ENCODE measurements at places on chromosomes 3 and 15.

DNA sequence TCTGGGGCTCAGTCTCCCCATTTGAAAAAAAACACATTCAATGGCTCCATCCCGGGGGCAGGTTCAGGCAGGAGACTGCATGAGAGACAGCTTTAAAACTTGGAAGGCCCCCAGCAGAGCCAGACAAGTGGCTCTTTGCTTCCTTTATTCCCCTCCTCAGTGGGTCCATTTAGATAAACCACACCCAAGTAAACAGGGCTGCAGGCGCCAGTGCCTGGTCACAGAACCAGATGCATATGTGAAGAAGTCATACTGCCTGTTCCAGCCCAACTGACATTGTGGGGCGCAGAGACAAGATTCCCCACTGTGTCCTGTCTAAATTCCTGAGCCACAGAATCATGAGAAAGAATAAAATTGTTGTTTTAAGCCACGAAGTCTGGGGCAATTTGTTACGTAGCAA, 9.0 kb downstream of the FBN1 start:
- DNase-seq, result no peak

DNA sequence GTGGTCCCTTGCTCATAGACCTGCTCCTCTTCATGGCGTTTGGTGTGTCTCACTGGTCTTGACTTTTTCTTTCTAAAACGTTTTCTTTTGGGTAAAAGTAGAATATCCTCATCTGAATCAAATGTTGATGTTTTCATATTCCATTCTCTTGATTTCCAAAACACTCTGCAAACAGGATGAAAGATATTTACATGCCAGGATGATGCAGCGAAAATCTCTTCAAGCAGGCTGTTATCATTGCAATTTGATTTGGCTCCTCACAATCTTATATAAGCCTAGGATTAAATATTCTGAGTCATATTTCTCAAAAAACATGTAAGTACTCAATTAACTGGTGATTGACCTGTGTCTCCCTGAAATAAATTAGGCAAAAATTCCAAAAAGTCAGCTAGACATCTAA, 10.1 kb downstream of the PP2D1 start:
- DNase-seq, result no peak

DNA sequence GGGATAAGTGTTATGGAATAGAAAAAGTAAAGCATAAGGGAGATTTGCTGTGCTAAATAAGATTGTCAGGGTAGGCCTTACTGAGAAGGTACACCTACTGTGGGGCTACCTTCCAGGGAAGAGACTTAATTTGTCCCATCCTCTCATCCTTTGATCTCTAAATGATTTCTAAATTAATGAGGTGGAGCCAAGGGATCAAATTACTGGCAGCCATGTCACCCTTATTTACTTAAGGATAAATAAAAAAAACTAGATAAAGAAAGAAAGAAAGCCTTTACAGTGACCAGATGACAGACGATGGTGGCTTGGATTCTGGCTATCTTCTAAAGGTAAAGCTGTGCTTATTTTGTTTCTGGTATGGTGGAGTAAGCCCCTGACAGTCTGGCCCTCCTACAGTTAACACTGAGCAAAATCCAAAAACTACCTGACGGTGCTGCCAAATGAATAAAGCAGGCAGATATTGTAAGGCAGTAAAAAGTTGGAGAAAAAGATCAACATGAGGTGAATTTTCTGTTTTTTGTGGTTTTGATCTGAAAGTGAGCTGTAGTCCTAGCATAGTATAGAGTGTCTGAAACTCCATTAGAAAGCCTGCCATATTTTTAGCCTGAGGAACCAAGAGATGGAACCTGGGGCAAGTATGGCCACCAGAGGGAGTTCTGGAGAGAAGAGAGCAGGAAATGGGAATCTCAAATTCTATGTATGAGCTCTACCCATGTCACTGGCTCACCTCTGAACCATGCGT, 285.1 kb upstream of the MANF start:
- peak; percentile 67 for DNase-seq

DNA sequence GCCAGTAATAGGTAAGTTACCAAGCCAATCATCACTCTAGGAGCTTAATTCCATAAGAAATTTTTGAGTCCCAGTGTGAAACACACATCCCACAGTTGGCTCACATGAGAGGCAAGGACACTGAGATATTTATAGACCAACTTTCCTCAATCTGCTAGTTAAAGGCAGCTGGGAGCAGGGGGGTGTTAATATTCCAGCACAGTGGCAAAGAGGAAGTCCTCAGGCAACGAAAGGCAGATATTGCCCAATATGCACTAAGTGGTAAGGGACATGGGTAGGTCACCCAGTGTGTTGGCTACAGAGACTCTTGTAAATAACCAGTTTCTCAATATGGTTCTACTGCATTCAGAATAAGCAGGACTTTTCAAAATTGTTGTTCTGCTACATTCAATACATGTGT, 61.0 kb downstream of the TOP2B start:
- DNase-seq, result no peak

DNA sequence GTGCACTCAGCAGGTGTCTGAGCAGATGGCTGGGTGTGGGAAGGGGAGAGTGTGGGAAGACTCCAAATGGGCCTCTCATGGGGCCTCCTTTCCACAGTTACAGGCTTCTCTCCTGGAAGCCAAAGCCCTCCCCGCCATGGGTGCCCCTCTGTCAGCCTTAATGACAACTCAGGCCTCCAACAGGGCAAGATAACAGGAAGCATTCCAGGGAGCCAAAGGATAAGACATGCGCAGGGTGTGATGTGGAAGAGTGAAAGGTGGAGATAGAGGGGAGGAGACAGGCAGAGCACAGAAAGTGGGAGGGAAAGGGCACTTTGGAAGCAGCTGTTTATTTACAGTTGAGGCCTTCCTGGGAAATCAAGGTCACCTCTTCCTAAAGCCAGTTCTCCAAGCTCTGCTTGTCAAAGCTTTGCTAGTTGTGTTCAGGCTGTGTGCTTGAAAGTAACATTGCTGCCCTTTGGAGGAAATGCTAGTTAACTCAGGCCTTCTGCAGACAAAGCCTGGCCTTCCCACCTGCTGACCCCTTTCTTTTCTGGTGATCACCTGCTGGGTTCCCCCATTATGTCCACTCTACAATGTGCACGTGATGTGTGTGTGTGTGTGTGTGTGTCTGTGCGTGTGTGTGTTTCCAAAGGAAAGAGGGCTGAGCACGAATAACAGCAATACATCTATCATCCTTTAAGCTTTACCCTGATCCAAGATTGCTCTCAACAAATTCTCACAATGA, 35.2 kb upstream of the SMAD3 start:
- no peak for DNase-seq

- DNase-seq, result no peak
Measured at GRCh38 chr15:64024172-64025050, 21.9 kb downstream of the DAPK2 start.

GRCh38 chr15:44726136-44726535, 10.2 kb upstream of the TRIM69 start:
- no peak for DNase-seq

DNA sequence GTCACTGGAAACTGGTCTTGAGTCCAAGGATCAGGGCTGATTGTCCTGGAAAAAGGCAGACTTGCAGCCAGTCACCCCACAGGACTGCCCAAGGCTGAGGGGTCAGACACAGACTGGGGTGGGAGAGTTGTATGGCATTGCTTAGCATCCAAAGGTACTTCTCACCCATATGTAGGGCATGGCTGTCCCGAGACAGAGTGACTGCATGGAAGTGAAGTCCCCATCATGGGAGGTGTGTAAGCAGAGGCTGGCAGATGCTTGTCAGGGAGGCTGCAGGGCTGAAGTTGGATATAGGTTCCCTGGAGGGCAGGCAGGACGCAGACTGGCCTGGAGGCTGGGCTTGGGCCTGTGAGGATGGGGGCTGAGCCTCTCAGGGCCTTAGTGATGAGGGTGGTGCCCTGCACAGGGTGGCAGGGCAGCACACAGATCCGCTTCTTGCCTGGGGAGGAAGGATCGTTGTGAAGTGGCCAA, 31.1 kb downstream of the PSTPIP1 start:
- no peak for DNase-seq

DNA sequence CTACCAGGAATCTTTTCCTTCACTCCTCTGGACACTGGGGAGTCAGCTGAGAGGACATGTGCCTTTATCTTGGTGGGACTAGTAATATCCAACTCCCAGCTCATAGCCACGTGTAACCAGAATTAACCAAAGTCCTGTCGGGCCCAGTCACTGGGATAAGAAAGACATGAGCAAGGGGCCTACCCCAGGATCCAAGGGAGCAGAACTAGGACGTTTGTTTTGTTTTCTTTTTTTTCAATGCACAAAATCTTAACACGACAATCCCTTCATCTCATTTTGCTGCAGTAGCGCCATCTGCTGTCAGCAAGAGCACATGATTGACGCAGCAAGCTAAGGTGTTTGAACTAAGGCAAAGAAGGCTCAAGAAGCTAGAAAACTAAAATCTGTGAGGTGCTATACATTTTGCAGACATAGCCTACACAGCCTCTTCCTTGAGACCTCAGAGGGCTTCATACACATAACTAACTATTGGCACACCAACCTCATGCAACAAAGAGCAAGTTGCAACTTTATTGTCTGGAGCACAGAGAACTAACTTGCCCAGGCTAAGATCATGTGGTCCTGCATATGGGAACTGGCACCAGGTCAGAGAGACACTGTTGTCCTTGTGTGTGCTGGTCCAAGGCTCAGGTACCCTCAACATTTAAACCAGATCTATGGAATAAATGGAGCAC, 43.6 kb downstream of the RLBP1 start:
- DNase-seq, result peak; percentile 65

GRCh38 chr3:45075821-45076625, 49.9 kb downstream of the CLEC3B start:
- no peak for DNase-seq

DNA sequence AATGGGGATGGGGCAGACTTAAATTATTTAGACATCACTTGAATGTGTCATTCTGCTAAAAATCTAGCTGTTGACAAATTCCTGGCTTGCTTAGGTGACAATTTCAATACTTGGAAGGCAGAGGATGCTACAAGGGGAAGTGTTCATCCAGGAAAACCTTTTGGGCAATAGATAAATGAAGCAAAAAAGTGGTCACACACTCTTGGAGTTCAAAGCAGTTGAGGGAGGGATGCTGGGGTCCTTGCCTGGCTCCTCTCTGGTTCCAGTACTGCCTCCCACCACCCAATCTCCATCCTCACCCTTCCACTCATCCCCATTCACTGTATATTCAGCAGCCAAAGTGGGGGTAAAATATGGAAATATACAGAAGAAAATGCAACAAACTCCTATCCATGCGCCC, 52.6 kb upstream of the FRMD4B start:
- no peak for DNase-seq

DNA sequence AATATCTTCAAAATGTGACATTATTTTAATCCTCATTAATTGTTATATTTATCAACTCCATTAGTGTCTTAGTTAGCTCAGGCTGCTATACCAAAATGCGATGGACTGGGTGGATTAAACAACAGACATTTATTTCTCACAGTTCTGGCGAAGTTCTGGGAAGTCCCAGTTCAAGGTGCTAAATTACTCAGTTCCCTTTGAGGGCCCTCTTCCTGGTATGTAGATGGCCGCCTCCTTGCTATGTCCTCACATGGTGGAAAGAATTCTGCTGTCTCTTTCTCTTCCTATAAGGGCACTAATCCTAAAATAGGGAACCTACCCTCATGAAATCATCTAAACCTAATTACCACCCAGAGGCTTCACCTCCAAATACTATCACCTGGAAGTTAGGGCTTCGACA, 38.8 kb upstream of the DUT start:
- no peak for DNase-seq

DNA sequence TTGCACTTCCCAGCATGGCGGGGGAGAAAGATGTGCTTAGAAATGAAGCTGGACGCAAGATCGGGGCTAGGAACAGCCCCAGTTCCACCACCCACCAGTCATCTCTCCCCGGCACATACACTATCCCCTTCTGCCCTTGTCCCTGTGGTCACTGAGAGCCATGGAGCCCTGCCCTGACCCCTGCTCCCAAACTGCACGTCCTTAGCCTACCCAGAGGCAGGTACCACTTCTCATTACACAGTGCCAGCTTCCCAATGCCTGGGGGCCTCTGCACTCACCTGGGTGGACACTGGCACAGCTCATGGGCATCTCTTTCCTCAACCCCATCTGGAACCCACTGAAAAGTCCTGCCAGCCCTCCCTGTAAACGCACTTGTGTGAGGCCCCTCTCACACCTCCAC, 139.3 kb upstream of the PRR20G start:
- no peak for DNase-seq

DNA sequence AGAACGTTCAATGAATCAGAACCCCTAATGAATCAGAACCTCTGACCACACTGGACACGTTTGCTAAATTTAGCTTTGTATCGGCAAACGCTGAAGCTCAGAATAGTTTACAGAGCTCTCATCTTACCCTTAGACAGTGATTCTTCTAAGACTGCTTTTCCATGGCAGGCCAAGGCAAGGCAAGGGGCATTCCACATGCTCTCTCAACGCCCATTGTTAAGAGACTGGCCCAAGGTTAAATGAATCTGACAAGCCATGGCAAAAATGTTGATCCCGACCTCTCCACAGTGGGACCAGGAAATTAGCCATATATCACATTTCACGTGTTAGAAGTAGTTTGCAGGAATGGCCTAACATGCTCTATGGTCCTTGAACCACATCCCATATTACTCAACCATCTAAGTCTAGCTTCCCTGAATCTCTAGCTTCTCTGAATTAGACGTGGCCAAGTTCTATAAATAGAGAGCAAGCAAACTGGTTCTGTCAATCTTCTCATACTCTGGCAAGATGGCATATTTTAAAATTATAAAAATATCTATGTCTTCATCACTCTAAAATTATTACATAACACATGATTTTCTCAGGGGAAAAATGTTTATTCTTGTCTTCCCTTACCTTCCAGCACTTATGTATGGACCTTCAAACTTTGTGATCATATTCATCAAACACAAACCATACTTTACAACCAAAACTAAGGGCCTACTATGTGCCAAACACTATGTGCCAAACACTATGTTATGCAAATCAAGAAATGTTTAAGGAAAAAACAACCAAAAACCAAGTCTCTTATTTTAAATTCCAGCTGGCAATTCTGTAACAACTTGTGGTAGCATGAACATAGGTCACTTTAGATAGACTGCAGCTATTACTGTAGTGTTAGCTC, 54.3 kb downstream of the AAGAB start:
- no peak for DNase-seq

DNA sequence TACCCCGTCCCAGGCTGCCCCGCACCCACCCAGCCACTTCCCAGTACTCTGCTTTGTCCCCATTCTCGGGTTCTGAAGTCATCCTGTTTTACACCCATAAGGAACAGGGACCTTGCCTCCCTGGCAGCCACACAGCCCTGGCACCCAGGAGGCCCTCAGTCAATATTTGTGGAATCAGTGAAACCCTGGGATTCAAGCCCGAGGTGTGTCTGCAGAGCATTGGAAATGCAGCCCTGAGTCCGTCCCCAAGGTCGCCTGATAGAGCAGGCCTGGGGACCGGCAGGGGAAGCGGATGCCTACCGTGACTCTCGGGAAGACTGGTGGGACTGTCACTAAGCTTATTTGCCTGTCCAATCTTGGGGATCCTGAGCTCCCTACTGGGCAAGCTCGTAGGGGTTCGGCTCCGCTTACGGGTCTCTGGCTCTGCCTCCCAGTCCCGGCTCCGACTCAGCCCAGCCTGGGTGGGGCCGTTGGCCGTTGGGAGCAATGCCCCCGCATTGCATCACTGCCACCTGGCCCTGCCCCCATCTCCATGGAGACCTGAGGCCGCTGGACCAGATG, 64.4 kb upstream of the TAMM41 start:
- no peak for DNase-seq

- DNase-seq, result no peak
Measured at GRCh38 chr15:81183439-81183775, 13.3 kb upstream of the IL16 start.

GRCh38 chr3:183975981-183976662, 41.6 kb downstream of the ABCC5 start:
- no peak for DNase-seq

GRCh38 chr3:57141719-57142410, 23.3 kb downstream of the IL17RD start:
- DNase-seq, result no peak

GRCh38 chr3:42055291-42055690, 35.9 kb upstream of the TRAK1 start:
- DNase-seq, result no peak
